NCI-H2171 (cell line): ENCODE measurements at places on chromosomes 11 and 22.

GRCh38 chr22:45968751-45969413 lies 8.1 kb downstream of the WNT7B start:
- no peak for DNase-seq

GRCh38 chr22:43811777-43812148 lies 342 bp downstream of the EFCAB6 start:
- DNase-seq: no peak

DNA sequence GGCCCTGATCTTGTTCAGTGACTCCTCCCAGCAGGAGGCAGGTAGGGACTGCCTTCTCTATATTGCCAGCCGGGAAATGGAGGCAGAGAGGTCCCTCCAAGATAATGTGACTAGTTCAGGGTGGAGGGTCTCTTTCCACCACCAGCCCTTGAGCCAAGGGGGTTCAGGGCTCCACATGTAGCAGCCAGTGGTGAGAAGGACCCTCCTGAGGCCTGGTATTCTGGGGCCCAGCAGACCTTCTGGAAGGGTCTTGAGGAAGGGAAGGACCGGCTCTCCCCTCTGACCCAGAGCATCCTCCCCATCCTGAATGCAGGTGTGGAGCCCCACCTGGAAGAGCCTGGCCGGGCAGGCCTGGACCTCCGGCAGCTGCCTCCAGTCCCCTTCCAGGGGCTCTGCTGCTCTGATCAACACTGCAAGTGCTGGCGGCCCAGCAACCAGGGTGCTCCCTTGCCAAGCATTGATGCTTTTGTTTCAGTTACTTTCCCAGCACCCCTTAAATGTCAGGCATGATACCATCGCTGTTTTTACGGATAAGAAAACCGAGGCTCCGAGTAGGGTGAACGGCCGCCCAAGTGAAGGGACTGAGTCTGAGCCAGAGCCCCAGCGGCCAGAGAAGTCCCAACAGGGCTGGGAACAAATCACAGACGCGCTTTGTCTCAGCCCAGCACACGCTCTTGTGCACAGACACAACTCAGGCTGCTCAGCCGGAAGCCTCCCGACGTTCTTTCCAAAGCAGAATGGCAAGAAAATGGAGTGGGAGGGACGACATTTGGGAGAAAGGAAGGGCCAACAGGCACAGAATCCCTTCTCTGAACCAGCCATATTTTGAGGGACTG lies 38.8 kb downstream of the DKK3 start:
- no peak for DNase-seq

DNA sequence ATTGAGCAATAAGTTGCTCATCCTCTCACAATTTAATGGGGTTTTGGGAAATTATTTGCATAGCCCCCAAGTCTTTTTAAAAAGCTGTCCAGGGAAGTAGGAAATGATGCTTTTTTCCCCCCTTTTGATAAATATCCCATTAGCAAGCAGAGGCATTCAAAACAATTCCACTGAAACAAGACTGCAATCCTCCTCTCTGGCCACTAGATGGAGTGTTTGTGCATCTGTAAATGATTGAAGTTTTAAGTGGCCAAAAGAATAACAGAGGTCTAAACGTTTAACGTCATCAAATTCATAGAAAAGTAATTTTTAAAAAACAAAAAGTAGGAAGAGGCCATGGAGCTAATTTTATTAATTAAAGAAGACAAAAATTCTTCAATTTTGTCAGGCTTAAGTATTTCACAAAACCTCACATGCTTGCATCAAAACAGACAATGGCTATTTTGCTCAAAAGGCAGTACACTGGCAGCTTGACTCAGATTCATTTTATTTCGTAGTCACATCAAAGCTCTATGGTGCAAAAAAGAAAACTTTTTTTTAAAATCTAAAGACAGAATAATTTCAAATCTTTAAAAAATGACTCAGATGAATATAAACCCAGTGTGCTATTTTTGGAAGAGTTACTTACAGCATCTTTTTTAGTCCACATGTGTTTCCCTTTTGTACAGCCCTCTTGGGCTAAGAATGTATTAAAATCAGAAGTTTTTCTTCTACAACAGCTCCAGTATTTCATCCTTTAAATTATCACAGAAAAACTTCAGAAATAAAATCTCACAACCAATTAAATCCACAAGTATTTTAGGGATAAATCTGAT lies 17.8 kb downstream of the CHORDC1 start:
- no peak for DNase-seq

DNA sequence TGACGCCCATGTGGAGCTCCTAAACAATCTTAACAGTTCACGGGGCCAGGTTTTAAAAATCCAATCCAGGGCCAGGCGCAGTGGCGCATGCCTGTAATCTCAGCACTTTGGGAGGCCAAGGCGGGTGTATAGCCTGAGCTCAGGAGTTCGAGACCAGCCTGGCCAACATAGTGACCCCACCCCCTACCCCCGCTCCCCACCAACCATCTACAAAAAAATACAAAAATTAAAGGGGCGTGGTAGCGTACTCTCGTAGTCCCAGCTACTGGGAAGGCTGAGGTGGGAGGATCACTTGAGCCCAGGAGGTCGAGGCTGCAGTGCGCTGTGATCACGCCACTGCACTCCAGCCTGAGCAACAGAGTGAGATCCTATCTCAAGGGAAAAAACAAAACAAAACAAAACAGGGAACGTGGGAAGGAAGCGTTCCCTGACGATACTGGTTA lies 689 bp upstream of the SART1 start:
- no peak for DNase-seq
